ENCODE measurements at places on chromosomes 13 and 19. TPM values are rescaled to one million over a fixed set of nuclear protein-coding genes. Genes with fewer than 3 reads are reported as not detected.

The FUT1 gene
- 14.1 TPM for total RNA-seq

The ZNF841 gene
- 0.10 TPM for total RNA-seq

The PRKD2 gene
- 73.5 TPM for total RNA-seq

The ZNF614 gene
- total RNA-seq, result 3.6 TPM

The ZNF30 gene
- total RNA-seq, result 4.1 TPM

The LILRB2 gene
- not detected for total RNA-seq

The PSG11 gene
- total RNA-seq, result not detected

The YJU2 gene
- total RNA-seq, result 26.9 TPM

The ZNF675 gene
- total RNA-seq, result 4.9 TPM

The ARGLU1 gene
- total RNA-seq, result 57.8 TPM

The ZNF844 gene
- total RNA-seq, result not detected

The LRRC8E gene
- total RNA-seq, result 18.1 TPM

The SOX21 gene
- not detected for total RNA-seq

The KLK3 gene
- not detected for total RNA-seq

The ZNF93 gene
- not detected for total RNA-seq

The BRCA2 gene
- total RNA-seq, result 14.2 TPM
